ENCODE measurements at places on chromosomes 7 and 10. TPM values are rescaled to one million over a fixed set of nuclear protein-coding genes. Genes with fewer than 3 reads are reported as not detected.

The NSUN5 gene
- polyA plus RNA-seq: 22.4 TPM

The ACSM6 gene
- polyA plus RNA-seq: 0.68 TPM

The LEP gene
- 0.05 TPM for polyA plus RNA-seq

The GIMAP5 gene
- polyA plus RNA-seq: 14.0 TPM

DNA sequence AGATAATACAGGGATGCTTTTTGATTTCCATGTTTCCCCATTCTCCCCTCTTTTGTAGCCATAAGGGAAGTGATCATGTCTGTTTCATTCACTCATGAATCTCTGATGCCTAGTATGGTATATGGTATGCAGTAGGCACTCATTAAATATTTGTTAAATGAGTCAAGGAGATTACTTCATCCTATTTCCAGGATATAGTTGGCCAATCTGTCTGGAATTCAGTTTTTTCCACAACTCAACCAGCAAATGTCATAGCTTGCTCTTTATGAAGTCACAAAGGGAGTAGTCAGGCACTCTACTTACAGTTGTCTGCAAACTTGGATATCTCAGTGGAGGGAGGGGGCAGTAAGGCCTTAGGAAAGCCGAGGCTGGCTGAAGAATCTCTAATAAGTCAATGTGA lies 853.6 kb downstream of the LRMDA start:
- no peak for DNase-seq

DNA sequence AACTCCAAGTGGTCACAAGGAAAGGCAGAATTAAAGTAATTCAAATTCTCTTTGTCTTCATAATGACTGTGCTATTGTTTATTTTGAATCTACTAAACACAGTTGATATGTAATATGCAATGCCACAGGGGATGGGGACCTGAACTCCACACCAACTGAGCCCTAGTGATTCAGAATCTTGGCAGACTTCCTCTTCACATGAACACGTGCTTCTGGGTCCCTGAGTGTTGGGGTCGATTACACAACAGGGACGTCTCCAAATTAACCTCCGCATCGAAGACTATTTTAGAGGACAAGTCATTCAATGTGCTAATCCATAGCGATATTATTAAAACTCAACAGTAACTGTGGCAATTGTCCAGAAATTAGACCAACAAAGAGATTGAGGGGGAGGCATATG lies 95.3 kb upstream of the CARD11 start:
- no peak for DNase-seq

GRCh38 chr10:110101464-110102144 lies 93.8 kb downstream of the ADD3 start:
- DNase-seq: no peak

- no peak for DNase-seq
Observed at GRCh38 chr7:108073305-108074070, 56.7 kb downstream of the LAMB4 start.

DNA sequence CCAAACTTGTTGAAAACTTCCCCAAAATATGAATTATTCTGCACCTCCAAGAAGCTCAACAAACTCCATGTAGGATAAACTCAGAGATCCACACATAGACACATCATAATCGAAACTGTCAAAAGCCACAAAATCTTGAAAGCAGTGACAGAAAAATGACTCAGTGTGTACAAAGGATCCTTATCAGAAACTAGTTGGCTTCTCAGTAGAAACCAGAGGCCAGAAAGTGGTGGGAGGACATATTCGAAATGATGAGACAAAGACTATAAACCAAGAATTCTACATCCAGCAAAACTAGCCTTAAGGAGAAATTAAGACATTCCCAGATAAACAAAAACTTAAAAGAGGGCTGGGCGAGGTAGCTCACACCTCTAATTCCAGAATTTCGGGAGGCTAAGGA lies 38.5 kb downstream of the MCMBP start:
- DNase-seq: no peak

DNA sequence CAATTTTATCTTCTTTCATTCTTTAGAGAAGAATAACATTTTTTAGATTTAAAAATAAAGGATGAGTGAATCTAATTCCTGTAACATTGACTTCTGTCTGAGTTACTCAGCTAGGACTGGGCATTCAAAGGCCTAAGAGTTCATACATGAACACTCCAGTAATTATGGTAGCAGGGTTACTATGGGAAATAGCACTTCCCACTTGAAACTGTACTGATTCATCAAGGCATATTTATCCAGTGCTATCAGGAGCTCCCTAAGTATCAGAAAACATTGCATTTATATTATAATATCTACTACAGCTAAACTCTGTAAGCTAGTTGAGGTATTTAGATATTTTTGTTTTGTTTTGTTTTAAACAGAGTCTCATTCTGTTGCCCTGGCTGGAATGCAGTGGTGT lies 41.8 kb downstream of the NDUFB2 start:
- DNase-seq: no peak

DNA sequence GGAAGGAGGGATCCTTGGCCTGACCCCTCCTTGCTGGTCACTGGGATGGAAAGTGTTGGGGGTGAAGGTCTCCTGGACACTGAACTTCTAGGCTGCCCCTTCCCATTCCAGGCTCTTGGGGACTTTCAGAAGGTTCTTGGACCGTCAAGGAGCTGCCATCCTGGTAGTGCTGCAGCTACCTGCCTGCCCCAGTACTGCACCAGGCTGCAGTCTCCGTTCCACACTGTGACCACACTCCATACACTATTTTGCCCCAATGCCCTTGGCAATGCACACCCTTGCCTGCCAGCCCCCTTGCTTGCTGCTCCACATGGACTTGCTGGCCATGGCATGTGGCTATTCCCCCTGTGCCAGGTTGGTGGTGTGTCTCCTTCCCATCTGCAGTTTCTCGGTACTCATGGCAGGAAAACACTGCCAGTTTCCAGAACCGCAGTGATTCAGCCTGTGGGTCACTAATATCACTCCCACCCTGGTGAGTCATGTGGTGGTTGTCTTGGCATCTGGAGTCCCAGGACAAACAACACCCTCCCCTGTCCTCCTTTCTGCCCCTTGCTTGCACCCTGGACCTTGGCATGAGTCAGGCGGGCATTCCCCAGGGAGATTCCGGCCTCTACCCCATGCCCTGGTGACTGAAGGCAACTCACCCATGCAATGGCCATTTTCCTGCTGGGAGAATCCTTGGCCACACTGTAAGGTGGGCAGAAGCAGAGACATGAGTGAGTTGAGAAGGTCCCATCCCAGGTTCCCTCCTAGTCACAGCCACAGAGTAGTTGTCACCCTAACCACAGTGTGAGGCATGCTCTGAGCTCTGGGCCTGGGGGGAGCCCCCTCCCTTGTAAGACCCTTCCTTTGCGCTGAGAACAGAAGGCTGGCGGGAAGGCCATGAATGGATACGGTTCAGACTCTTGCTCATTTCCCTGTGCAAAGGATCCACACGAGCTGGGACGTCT lies 32.8 kb downstream of the GOLGA7B start:
- peak; percentile 12 for DNase-seq

GRCh38 chr7:125195156-125195555 lies 265.5 kb upstream of the POT1 start:
- DNase-seq: no peak

GRCh38 chr10:69895759-69896158 lies 94.1 kb downstream of the COL13A1 start:
- DNase-seq: peak; percentile 59

- no peak for DNase-seq
Observed at GRCh38 chr7:130673066-130673465, 4.5 kb upstream of the COPG2 start.

- no peak for DNase-seq
Observed at GRCh38 chr7:50865450-50865849, 82.8 kb upstream of the GRB10 start.

GRCh38 chr7:1101563-1102431 lies 13.9 kb downstream of the GPER1 start:
- DNase-seq: peak; percentile 75

DNA sequence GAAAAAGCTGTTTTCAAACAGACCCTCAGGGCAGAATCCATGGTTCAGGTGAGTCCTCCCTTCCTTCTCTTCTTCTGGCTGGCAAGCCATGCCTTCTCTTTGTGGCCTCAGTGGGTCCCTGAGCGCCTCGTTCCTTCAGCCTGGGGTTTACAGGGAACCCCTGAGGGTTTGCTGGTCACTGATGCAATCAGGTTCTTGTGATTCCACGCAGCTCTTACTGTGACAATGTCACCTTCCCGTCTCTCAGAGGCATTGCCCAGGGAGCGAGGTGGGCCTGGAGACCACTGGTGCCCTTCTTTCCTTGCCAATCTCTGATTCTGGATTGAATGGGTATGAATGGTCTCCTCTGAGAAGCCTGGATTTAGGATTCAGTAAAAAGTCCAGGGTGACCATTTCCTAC lies 132.2 kb downstream of the ADARB2 start:
- DNase-seq: no peak

GRCh38 chr7:54663186-54663585 lies 95.8 kb downstream of the SEC61G start:
- DNase-seq: no peak

DNA sequence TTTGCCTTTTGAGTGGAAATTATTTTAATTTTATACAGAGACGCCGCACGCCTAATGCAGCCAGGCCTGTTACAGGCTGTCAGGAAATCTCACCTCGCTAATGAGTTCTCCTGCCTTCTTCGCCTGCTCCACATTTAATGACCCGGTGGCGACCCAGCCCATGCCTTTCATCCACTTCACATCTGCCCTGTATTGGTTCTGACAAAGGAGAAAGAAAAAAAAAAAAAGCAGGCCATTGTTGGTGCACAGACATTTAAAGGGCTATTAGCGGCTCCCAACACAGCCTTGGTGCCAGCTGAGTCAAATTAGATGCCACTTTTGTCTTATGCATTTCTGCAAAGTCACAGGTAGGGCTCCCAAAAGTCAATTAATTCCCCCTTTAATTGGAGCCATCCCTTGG lies 43.3 kb downstream of the NRAP start:
- DNase-seq: no peak

GRCh38 chr7:28330384-28331070 lies 81.8 kb upstream of the CREB5 start:
- DNase-seq: no peak

DNA sequence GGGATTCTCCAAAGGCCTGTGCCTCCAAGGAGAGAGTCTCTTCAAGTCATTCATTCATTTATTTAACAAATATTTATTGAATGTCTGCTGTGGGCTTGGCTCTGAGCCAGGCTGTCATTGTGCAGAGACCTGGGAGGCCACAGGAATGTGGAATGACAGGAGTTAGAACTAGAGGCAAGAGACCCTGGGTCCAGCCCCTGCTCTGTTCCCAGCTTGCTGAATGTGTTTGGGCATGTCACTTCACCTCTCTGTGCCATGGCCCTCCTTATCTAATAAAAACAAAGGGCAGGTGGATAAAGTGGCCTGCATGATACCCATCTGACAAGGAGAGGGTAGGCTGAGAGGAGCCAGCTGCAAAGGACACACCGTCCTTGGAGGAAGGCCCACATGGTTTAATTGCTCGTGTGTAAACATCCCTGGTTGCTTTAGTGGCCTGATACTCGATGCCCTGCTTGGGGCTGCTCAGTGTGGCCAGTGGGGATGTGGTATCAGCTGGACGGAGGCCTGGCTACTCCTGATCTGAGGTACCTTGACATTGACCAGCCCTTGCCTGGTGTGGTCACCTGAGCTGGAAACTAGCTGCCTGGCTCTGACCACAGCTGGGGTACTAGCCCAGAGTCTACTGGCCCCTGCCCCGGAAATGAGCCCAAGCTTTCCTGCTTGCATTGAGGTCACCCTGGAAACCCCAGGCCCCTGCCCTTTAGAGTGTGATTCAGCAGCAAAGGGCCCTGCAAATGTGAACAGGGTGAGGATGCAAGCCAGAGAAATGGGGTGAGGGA lies 116.2 kb downstream of the CDH23 start:
- DNase-seq: peak; percentile 81

DNA sequence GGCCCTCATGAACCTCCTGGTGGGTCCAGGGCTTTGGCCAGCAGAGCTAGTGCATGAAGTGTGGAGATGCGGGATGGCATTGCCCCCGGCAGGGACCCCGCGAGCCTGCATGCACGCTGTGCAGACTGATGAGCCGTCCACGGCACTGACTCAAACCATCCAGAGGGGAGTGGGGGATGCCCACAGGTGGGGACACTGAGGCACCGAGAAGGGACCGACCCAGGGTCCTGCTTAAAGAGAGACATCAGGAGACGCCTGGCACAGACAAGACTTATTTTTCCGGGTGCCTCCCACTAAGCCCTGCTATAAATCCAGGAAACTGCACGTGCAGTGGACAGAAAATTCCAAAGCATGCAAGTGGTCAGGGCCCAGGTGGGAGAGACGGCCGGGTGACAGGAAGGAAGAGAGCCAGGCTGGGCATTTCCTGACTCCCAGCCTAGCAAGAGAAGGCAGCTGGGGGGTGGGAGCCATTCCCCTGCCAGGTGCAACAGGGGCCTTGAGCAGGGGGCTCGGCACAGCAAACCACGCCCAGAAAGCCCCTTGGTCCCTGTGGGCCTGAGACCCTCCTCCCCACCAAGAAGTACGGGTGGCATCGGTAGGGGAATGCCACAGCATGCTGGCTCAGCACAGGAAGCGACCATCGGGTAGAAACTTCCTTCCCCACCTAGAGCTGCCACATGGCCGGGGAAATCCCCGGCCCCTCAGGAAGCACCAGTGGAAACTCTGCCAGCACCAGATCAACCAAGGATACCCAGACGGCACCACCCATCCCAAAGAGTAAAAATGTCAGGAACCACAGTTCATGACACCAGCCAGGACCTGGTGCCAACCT lies 91.5 kb downstream of the FOXL3 start:
- DNase-seq: peak; percentile 22
